COLO829 (cell line): ENCODE measurements at places on chromosomes 1 and 21.

GRCh38 chr21:28247454-28248020 is 745.1 kb downstream of the LTN1 start:
- no peak for DNase-seq

- peak; percentile 35 for DNase-seq
These were observed 93.5 kb downstream of the SIK1 start for GRCh38 chr21:43333298-43334062.

- no peak for DNase-seq
These were observed 667.1 kb upstream of the PKN2 start for GRCh38 chr1:88016947-88017346.

DNA sequence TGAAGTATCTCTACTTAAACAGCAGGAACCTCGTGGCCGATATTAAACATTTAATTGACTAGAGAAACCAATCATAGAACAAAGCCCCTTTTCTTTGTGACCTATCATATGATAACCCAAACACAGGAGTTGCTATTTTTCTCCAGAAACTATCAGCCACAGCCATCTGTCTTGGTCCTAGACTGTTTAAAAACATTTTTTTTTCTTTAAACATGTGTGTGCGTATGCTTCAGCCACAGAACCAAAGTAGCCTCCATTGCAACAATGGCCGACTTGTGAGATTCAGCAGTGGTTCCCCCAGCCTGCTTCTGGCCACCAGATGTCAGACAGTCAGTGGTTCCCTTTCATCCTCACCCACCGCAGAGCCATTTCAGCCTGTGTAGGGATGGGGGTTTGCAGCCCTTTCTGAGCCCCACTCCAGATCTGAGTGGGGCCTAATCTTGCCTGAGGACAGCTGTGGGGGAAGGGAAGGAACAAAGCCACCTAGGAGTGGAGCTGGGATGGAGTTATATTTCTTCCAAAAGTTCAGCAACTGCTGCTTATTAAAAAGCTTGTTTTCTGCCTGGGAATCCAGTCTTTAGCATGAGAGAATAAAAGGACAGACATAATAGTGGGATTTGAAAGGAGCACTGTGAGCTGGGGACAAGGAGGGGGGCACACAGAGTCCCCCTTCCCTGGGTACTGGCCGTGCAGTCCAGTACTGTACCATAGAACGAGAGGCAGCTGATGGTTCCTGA is 11.7 kb upstream of the IGSF3 start:
- peak; percentile 87 for DNase-seq

GRCh38 chr21:44593598-44594405 is 1.5 kb upstream of the KRTAP10-6 start:
- DNase-seq: no peak

DNA sequence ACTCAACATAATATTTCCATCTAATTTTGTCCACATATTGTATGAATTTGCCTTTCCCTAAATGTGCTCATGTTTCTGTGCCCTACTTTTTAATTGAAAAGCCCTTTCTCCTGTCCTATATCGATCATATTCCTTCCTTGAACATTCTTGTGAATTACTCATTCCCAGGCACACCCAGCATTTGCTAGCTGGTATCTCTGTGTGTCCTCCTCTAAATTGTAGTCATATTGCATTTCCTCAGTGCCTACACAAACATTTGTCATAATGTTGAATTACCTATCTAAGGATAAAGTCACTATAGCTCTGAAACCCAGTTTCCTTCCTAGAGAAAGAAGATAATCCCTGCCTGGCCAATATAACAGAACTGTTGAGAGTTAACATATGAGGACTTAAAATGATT is 39.6 kb upstream of the TBX15 start:
- no peak for DNase-seq

DNA sequence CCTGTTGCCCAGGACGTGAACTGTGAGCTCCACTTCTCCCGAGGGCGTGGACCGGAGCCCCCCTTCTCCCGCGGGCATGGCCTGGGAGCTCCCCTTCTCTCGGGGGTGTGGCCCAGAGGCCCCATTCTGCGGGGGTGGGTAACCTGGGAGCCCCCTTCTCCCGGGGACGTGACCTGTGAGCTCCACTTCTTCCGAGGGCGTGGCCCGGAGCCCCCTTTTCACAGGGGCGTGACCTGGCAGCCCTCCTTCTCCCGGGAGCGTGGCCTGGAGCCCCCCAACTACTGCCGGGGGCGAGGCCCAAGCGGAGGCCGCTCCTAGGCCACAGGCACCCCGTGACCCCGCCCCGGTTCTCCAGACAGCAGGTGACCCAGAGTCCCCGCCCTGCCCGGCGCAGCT is 320 bp downstream of the C1orf174 start:
- DNase-seq: no peak

GRCh38 chr1:52911541-52911940 is 10.0 kb downstream of the ECHDC2 start:
- DNase-seq: no peak

DNA sequence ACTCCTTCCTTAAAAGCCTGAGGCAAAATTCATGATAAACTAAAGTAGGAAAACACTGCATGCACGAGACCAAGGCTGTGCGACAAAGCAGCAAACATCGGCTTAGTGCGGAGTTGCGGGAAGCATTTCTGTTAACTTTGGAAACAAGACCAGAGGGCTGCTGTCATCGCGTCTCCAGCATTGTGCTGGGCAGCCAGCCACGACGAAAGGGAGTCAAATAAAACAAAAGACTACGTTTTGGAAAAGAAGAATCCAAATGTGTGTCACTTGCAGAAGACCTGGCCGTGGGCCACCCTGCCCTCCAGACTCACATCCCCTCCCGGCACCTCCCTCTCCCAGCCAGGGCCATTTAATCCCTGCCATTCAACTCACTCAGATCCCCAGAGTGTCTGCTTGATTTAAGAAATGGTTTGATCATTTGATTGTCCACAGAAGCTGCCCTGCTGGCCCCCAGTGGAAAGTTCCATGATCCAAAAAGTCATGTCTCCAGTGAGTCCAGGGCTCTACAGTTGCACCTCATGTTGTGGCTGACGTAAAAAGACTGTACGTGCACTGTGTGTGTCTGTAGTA is 2.4 kb upstream of the KRTAP10-11 start:
- DNase-seq: no peak

DNA sequence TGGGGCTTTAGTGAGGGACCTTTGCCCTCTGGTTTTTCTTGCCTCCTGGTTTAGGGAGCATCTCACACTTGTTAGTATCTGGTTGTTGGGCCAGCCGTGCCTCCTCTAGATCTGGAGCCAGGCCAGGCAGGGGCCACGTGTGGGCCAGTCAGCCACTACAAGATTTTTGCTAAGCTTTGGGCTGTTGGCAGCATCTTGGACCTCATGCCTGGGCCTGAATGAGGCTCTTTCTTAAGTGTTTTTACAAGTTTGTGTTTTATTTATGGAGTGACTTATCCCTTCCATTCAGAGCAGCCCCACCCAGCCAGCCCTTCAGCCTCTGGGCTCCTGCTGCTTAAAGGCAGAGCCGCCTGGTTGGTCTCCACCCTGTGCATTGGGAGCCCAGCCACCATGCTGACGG is 1.6 kb upstream of the SH3BGRL3 start:
- peak; percentile 73 for DNase-seq

- no peak for DNase-seq
These were observed 11.8 kb downstream of the SIM2 start for GRCh38 chr21:36710729-36711048.

DNA sequence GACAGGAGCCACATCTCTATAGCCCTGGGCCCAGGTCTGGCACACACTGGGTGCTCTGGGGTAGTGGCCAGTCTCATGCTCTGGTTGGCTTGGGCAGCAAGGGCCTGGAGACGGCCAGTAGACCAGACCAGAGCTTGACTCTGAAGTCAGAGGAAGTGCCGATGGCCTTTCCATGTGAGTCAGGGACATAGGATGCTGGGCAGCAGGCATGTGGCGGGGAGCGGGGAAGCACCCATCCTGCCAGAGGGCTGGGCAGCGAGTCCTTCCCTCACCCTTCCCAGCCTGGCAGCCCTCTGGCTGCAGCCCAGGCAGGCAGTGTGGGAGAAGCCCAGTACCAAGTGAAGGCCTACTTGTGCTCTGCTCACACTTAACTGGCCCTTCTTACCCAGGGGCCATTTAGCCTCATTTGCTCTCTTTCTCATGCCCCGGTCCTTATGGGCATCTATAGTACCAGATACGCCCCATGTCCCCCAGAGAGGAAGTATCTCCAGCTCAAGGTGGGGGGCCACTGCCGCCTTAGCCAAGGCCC is 3.3 kb downstream of the GPR153 start:
- DNase-seq: no peak

- DNase-seq: no peak
These were observed 7.2 kb downstream of the AGMAT start for GRCh38 chr1:15577691-15578090.

GRCh38 chr1:166944186-166944967 is 31.0 kb downstream of the ILDR2 start:
- DNase-seq: no peak

DNA sequence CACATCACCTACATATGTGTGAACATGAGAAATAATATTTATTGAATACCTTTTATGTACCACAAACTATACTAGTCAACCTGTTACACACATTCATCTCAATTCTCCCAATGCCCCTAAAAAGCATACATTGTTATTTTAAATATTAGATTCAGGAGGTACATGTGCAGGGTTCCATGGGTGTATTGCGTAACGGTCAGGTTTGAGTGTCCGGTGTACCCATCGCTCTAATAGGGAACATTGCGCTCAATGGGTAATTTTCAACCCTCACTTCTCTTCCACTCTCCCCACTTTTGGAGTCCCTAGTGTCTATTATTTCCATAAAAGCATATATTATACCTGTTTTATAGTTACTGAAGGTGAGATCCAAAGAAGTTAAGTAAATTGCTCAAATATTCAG is 82.0 kb downstream of the IFI44 start:
- no peak for DNase-seq

DNA sequence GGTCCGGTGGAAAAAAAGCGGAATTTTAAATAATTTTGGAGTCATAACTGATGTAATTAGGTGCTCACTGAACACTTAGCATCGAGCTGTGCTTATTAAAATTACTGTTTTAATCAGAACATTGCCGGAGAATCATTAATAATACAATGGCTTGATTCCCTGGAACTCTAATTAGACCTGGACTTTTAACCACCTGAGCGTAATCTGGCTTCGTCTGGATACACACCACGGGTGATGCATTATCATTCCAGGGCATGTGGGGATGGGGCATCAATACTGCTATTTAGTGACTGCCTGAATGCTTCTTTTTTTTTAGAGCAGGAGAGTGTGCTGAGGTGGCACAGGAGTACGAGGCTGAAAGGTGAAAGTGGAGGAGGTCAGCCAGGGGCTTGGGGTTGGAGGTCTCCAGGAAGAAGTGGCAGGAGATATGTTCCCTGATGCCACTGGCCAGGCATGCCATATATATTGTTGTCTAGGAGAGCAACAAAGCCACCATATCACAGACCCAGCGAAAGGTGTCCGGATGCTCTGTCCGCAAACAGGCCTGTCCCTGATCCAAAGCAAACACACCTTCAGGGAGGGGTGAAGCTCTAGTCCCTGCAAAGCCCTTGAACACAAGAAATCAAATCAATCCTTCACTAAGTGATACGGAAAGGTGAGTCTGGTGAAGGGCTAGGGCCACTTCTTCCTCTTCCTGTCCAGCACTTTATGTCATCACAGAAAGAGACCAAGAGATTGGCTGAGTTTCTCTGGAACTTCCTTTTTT is 125.2 kb downstream of the PLXNA2 start:
- no peak for DNase-seq

GRCh38 chr1:19776287-19776686 is 23.4 kb downstream of the TMCO4 start:
- DNase-seq: no peak

- no peak for DNase-seq
These were observed 1047.6 kb upstream of the ADGRL4 start for GRCh38 chr1:80054129-80054528.

DNA sequence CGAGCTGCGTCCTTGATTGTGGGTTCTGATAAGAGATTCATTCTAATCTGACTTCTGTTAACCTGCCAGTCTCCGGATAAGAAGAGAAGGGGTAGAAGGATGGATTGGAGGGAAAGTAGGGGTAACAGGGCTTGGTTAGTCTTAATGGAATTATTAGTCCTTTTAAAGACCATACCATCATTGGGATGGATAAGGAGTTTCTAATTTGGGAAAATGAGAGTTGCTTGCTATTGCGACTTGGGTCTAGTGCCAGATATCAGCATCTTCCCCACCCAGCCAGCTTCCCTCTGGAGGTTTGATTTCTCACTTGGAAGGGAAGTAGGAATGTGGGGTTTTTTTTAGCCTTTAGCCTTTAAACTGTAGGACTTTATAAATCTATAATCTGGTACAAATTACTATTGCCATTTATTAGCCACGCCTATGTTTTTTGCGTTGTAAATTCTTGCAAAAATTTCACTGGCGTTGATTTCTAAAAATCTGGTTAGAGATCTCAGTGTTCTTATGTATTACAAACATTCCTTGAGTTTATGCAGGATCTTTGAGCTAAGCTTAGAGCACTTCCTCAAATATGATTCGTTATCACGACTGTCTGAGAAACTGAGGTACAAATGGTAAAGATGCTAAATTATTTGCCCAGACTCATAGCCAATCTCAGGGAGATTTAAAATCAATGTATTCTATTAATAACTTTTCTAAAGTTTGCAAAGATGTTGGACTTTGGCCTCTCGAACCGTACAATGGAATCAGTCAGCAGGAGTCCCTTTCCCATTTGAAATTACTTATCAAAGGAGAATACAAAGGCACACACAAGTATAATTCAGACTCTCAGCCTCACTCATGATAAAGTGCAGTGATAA is 1.3 kb downstream of the FAM20B start:
- no peak for DNase-seq

- no peak for DNase-seq
These were observed 21.3 kb downstream of the OVAAL start for GRCh38 chr1:180579961-180580611.

DNA sequence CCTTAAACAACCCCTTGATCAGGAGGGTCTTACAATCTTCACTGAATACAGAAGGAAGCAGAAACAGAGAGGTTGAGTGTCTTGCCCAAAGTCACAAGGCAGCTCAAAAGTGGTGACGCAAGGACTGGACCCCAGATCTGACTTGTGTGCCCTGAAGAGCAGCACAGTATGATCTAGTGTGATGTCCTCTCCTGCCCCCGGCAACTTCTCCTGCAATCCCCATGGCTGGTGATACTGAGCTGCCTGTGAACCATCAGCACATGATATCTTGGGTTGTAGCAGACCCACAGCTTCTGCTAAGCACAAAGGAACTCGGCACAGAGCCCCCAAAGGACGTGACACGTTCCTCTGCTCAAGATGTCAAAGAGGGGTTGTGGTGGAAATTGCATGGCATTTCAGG is 51.2 kb upstream of the EDN2 start:
- no peak for DNase-seq

- DNase-seq: no peak
These were observed 22.5 kb upstream of the DMBX1 start for GRCh38 chr1:46467183-46467504.

GRCh38 chr1:43522776-43523480 is 7.8 kb upstream of the PTPRF start:
- no peak for DNase-seq

GRCh38 chr1:214380986-214381695 is 100.2 kb downstream of the SMYD2 start:
- DNase-seq: no peak

GRCh38 chr1:11479375-11479979 is 522 bp downstream of the DISP3 start:
- no peak for DNase-seq

- DNase-seq: peak; percentile 96
These were observed at the start of gene ZNF684 for GRCh38 chr1:40531381-40532061. TSS of gene ZNF684 (plus strand) at chr1:40531637. CDS start at chr1:40533167, 1,530 bp downstream.

- no peak for DNase-seq
These were observed 104.9 kb upstream of the TNR start for GRCh38 chr1:175848329-175848728.
